ENCODE measurements at places on chromosomes 4 and X.
A peak's percentile ranks its signal among the peaks of the same experiment; 100 is the strongest.

GRCh38 chr4:150297861-150298474, 219.7 kb downstream of the DCLK2 start:
- peak; percentile 66 for DNase-seq

DNA sequence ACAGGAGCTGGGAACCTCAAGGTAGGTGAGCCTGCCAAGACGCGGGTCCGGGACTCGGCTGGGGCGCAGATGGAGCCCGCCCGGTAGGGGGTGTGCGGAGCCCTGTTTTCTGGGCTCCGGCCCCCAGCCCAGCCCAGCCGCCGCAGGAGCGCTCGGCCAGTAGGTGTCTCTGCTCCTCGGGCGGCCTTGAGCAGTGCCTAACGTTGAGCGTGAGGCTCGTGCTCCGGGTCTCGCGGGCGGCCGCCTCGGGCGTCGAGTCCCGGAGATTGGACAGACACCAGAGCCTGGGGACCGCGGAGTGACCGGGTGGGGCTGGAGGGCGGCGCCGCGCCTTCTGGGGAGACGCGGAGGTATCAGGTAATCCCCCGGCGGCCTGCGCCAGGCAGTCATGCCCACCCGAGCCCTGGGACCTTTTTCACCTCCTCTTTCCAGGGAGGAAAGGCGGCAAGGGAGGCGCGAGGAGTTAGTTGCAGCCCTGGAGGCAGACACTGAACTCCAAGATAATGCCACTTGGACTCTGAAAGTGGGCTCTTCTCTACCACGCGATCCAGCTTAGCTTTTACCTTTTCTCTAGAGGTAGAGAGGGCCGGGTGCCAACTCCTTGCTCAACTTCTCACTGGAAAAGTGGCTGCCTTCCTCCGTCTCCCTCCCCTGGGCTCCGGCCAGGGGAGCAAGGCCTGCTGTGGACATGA, 14.5 kb upstream of the FGG start:
- peak; percentile 5 for DNase-seq

DNA sequence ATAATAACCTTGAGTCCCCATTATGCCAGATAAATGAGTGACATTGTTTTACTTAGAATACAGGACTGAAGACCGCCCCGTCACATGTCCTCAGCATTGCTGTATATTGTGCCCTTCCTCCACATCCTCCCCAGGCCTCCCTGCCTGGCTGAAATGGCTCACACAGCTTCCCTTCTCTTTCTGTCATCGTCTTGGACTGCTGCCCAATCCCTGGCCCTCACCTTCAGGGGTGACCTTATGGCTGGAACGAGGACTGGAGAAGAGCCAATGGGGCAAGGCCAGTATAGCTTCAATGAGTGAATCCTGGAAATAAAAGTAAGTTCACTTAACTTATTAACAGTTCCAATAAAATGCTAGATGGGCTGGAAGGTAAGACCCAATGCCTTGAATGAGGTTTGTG, 2.7 kb downstream of the KCNE5 start:
- DNase-seq = no peak

DNA sequence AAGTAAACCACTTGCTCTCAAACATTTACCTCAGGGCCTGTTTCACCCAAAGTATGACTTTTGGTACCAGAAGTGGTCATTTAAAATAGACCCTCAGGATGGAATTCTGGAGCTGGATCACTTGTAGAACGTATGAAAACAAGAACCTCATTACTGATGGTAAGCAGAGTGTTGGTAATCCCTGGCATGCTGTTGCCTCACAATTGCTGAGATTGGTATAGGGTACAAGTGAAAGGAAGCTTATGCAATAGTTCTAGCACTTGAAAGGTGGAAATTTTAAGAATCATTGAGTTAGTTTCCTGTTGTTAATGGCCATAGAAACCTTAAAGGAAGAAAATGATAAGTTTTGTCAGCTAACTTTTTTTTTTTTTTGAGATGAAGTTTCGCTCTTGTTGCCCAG, 22.3 kb upstream of the THOC2 start:
- no peak for DNase-seq

DNA sequence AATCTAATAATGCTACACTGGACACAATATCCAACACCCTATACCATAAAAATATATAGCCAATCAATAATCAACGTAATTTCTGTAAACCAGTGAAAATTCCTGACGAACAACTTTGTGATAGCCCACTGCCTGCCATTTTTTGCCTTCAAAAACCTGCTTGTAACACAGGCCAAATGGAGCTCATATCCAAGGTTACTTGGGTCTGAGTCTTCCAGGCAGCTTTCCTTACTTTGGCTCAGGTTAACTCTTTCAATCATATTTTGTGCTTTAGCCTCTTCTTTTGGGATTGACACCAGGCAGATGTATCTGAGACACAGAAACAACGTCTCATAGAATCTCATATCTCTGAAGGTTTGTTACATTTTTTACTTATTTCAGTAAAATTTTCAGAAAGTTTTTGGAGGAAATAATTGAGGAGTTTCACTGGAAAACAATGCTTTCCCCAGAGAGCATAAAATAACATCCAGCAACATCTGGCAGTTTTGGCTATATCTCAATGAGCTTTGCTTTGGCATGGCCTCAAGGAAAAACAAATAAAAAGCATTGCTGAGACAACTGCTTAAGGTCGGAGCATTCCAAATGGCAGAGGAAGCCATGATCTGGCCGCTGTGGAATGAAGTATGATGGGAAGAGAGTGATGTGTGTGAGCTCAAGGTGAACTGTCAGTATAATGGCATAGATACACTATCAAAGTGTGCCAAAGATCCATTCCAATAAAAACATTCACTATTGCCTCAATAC, 162.9 kb upstream of the SPIN4 start:
- peak; percentile 90 for DNase-seq

- DNase-seq = no peak
Measured at GRCh38 chrX:119885554-119886428, 9.9 kb upstream of the AKAP14 start.

- no peak for DNase-seq
Measured at GRCh38 chr4:163768014-163768413, 273.5 kb downstream of the TMA16 start.

- DNase-seq = no peak
Measured at GRCh38 chr4:103497692-103498091, 222.1 kb downstream of the TACR3 start.

GRCh38 chr4:159767406-159767805, 664.5 kb downstream of the RAPGEF2 start:
- DNase-seq = no peak
